ENCODE measurements at places on chromosomes 5 and 9.

DNA sequence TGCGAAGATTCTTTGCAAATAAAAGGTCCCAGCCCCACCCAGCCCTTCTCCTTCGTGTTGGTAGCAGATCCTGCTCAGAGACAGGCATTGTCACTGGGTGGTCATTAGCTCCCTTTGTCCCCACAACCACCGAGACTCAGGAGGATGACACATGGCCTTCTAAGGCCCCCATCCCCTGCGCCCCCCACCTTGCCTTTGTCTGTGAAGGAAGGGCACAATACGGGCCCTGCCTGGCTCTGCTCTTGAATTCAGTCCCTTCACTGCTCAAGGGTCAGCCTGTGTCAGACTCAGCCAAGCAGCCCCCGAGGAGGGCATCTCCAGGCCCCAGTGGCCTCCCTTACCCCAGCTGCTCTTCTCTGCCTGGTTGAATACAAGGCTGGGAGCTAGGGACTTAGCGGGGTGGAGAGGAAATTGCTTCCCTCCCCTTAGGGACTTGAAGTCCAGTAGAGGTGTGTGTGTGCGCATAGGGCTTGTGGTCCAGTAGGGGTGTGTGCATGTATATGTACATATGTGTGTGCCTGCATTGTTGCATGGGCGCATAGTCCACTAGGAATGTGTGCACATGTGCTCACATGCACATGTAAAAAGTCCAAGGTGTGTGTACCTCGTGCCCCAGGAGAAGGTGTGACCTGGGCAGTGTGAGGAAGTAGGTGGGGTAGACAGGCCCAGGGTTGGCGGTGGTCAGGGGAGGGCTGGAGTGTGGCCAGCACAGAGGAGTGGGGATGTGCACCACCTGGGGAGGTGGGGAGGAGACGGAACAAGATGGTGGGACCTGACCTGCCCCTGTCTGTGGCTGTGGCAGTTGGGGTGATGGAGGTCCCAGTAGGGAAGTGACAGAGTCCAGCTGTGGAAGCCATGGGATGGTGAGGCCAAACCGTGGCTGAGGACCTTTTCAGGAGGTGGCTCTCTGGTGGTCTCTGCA is 59.1 kb downstream of the PHF2 start:
- DNase-seq, result no peak

DNA sequence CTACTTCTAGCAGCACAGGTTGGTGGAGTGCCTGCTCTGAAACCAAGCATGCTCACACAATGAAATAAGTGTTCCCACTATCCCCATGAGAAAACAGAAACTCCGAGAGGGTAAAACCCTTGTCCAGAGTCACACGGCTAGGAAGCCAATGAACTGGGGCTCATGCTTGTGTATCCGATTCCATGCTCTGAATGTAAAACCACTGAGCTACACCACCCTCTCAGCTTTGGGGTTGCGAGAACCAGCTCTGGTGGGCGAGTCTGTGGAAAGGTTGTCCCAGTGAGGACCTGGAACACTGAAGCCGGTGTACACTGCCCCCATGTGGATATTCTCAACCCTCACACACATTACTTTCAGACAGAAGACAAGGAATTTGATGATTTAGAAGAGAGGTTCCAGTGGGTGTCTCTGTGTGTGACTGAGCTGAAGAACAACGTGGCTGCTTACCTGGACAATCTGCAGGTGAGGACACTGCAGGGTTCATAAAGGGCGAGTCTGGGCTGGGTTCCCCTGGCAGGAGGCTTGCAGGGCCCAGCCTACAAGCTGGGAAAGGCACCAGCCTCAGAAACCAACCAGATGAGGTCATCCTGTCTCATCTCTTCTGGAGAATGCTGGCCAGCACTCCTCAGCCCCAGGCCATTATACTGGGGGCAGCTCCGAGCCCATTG is 37.4 kb downstream of the ARHGEF37 start:
- no peak for DNase-seq

DNA sequence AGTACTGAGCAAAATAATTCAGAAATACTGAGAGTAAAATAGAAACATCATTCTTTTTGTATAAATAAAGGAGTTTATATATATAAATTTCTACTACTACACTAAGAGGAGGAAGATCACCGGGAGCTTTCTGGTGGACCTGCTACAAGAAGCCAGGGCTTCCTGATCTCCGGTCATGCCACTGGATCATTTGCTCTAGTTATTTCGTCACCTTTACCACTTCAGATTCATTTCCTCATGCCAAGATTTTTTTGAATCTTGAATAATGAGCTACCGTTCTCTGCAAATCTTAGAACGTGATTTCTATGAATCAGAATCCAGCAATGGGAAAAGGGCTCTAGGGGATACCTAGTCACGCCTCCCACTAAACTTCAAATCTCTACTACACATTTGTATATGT is 51.9 kb upstream of the TBC1D9B start:
- DNase-seq, result no peak

DNA sequence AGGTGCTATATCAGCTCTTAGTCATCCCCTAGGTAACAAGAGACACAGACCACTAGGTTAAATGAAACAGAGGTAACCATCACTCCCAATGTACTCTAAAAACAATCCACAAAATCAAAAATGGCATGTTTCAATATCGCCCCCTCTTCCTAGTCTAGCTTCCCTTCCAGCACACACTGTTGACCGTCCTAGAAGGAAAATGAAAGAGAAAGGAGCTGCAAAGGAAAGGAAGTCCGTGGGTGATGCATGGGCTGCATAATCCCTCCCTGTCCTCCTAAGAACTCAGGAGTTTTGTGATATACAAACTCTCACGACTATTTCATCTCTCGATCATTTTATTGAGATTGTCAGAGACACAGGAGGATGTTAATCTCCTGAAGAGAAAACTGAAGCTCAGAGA is 101.6 kb downstream of the RFK start:
- DNase-seq, result no peak

DNA sequence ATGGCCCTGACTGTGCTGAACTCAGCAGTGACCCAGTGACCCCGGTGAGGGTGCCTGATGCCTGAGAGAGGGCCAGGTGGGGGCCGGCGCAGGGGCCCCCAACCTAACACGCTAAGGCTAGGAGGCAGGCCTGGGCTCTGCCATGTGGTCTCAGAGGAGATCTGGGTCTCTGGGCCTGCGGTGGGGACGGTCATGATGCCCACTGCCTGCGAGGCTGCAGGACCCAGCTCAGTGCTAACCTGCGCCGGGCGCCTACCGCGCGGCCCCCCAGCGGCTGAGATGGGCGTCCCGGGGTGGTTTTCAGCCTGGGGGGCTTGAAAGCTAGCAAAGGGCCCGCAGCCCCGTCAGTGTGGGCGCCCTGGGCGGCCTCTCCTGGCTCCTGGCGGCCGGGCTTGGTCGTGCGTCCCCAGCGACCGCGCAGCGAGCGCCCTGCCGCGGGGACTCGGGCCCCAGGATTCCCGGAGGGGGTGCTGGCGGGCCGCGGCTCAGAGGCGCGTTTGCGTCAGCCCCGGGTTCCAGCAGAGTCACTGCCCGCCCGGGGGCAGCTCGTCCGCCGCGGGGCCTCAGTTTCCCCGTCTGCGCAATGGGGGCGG is 2.5 kb downstream of the EGFL7 start:
- no peak for DNase-seq
